ENCODE measurements at places on chromosomes 1 and 21. TPM values are rescaled to one million over a fixed set of nuclear protein-coding genes. Genes with fewer than 3 reads are reported as not detected.

DNA sequence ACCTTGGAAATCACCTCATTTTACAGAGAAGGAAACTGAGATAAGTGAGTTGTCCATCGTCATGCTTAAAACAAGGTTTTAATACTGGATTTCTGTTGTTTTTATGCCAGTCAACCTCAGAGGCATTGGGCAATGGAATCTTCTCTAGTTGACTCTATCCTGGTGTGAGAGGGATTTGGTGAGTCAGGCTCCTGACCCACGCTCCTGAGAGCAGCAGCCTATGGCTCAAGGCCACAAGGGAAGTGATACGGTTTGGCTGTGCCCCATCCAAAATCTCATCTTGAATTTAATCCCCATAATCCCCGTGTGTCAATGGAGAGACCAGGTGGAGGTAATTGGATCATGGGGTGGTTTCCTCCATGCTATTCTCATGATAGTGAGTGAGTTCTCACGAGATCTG is 90.1 kb downstream of the TLR5 start:
- no peak for DNase-seq
- H3K27me3 ChIP-seq: no peaks in the 10 kb centered on the region
- no peak overlapping the region for H3K27ac ChIP-seq
- H3K4me3 ChIP-seq: no peak overlapping the region
- H3K4me1 ChIP-seq: no peaks in the 10 kb centered on the region

Gene CHD5
- total RNA-seq: 0.85 TPM

DNA sequence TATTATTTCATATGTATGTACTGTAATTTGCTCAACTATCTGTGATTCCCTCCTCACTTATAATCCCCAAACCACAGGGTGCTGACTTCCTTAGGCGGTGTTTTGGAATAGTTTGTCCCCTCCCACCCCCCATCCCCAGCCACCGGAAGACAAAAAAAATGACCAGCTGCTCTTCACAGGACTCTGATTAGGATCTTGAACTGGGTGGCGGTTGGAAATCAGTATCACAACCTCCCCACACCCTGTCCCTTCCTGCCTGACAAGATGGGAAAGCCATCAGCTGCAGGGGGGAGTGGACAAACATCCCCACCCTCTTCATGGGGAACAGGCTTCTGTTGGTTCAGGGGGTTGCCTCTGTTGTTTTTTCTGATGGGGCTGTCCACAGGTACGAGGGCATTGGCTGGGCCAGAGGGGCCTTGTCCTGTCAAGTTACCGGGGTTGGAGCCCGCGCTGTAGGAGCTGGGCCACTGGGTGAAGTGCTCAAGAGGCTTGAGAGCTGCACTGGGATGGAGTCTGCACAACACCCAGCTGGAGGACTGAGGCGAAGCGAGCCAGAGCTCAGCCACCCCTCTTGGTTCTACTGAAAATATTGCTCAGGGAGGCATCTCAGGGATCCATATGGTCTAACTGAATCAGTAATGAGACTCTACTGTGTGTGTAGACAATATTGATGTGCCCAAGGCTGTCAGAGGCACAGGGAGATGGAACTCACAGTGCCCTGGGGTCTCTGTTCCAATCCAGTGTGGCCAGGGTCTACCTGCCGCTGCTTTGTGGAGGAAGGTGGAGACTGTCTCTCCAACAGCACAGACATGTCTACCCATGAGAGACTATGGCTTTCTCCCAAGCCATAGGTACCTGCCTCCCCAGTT is 28.2 kb downstream of the NAV1 start:
- H3K4me1 ChIP-seq: peaks cover 5% of the 10 kb centered on the region
- H3K4me3 ChIP-seq: no peak overlapping the region
- H3K27ac ChIP-seq: no peak overlapping the region
- no peaks in the 10 kb centered on the region for H3K27me3 ChIP-seq
- H3K36me3 ChIP-seq: no peaks in the 10 kb centered on the region

DNA sequence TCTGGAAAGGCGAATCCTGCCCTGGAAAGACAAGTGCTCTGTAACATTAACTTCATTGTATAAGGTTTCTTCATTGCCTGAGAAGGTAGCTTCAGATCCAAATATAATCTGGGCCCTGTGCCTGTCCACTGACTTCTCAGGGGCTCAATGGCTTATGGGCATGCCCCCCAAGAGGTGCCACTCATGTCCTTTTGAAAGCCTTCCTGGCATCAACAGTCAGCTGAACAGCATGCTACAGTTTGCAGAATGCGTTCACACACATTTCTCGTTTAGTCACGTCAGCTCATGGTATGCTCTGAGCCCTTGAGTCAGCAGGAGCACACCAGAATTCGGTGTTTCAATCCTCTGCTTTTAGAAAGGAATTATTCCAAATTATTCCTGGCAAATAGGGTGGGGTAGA is 23.8 kb downstream of the TMCC2 start:
- DNase-seq: no peak
- H3K27ac ChIP-seq: no peak overlapping the region
- no peak overlapping the region for H3K4me3 ChIP-seq

DNA sequence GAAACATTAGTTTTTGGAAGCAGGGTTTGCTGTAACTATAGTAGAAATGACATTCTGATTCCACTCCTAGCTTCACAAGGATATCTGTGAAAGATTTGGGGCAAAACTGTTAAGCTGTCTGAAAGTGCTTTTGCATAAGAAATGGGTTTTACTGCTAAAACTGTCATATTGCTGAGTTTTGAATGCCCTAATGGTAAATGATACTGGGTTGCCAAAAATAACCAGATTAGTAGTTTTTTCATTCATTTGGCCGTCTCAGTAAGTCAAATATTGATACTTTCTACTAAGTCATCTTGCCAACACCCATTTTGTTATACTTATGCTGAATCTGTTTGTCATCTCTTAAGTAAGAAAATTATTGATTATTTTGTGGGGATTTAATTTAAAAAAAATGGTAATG is 399 bp upstream of the PTPRC start:
- no peaks in the 10 kb centered on the region for H3K27me3 ChIP-seq
- no peaks in the 10 kb centered on the region for H3K4me1 ChIP-seq
- H3K4me3 ChIP-seq: no peak overlapping the region
- no peaks in the 10 kb centered on the region for H3K36me3 ChIP-seq

DNA sequence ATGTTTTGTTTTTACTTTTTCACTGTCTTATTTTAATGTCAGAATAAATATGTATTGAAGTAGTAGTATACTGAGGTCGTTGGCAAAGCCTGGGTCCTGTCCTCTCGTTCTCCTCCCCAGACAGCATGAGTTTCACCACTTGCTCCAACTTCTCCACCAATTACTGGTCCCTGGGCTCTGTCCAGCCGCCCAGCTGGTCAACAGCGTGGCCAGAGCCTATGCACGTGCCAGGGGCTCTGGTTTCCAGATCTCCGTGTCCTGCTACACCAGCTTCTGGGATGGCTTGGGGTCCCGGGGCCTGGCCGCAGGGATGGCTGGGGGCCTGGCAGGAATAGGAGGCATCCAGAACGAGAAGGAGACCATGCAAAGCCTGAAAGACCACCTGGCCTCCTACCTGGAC is 19.3 kb downstream of the PTPN14 start:
- H3K36me3 ChIP-seq: no peaks in the 10 kb centered on the region
- no peak overlapping the region for H3K27ac ChIP-seq
- H3K27me3 ChIP-seq: no peaks in the 10 kb centered on the region
